ENCODE measurements at places on chromosomes 3 and 15.

- DNase-seq = no peak
Observed at GRCh38 chr15:27248251-27248650, 277.3 kb downstream of the GABRG3 start.

DNA sequence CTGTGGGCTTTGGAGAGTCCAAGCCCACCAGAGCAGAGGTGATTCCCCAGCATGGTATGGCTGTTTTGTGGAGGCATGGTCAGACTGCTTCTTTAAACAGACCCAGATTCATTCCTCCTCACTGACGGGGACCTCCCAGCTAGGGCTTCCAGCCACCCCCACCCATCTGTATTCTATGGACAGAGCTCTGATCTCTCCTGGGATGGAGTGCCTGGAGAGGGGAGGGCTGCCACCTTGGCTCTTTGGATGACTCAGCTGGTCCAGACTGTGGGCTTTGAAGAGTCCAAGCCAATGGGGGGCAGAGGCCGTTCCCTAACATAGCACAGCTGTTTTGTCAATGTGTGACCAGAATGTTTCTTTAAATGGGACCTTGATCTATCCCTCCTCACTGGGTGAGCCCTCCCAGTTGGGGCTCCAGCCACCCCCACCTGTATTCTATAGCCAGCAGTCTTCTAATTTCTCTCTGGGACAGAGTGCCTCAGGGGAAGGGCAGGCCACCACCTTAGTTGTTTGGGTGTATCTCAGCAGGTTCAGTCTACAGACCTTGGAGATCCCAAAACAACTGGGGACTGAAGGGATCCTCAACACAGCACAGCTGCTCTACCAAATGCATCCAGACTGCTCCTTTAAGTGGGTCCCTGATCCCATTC, 122.0 kb upstream of the OSTN start:
- DNase-seq = no peak

DNA sequence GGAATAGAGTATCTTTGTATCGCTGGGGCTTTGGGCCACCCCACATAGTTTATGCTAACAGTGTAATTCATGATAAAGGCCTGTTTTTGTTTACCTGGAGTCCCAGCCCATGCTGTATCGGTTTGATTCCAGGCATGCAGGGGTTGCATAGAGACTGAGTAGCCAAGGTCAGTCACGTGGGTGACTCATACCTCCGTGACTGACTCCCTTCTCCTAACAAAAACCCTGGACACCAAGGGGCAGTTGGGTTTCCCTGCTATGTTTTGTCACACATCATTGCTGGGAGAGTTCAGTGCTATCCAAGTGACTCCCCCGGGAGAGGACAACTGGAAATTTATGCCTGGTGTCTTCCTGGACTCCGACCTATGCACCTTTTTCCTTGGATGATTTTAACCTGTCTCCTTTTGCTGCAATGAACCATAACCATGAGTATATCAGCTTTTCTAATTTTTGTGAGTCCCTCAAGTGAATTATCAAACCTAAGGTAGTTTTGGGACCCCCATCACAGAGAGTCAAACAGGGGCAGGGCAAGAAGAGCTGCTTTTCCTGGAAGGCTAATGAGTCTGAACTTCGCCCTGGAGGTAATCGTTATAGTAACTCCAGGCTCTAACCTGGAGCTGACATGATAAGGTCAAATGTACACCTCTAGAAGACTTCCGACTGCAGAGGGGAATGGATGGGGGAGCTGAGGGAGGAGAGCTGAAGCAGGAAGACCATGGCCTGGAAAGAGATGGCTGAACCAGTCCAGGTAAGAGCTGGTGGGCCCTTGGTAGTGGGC, 57.0 kb downstream of the SRGAP3 start:
- DNase-seq = no peak

DNA sequence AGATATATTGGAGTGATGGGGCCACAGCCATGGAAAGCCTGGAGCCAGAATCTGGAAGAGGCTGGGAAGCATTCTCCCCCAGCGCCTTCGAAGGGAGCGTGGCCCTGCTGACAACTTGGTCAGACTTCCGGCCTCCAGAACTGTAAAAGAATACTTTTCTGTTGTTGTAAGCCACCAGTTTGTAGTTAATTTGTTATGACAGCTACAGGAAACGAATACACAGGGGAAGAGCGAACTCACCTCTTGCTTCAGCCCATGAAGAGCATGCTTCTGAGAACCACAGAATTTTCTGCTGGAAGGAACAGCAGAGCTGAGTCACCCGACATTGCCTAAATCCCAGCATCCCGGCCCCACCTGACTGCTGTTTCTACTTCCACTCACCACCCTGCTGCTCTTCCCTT, 501.7 kb downstream of the SHQ1 start:
- no peak for DNase-seq

- no peak for DNase-seq
Observed at GRCh38 chr15:91954292-91954691, 100.8 kb downstream of the SLCO3A1 start.

GRCh38 chr3:129966876-129967275, 7.6 kb upstream of the TRH start:
- DNase-seq = no peak

GRCh38 chr15:90400005-90400758, 12.1 kb downstream of the IQGAP1 start:
- DNase-seq = no peak

DNA sequence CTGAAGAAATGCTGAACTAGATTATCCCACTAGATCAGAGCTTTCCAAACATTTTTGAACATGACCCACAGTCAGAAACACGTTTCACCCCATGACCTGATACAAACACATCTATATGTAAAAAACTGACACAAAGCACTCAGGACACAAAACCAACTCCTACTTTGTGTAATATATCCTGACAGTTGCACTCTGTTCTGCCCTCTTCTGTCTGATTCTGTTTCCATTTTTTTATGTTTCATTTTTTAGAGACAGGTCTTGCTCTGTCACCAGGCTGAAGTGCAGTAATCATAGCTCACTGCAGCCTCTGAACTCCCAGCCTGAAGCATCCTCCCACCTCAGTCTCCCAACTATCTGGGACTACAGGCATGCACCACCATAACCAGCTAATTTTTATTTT, 15.8 kb upstream of the RFTN1 start:
- DNase-seq = no peak

All from neural crest cell (in vitro differentiated cells).